A549 treated with Mapracorat at 1 μM for 4 hours (cell line): ENCODE measurements at places on chromosomes 1 and 21. TPM values are rescaled to one million over a fixed set of nuclear protein-coding genes. Genes with fewer than 3 reads are reported as not detected.

Gene LAMC2
- total RNA-seq, result 18.9 to 24.4 TPM (median 19.9 TPM) in 5 replicates

Gene TRIM17
- total RNA-seq, result not detected in 5 replicates

Gene ANGPTL3
- total RNA-seq, result not detected in 5 replicates

Gene ZBTB7B
- total RNA-seq, result 35.3 to 53.7 TPM (median 47.9 TPM) in 5 replicates

Gene CTSS
- total RNA-seq, result 14.2 to 18.5 TPM (median 14.4 TPM) in 5 replicates

Gene TSSK3
- total RNA-seq, result 0.86 TPM in 1 of 5 replicates, not detected in the others
